ENCODE measurements at places on chromosomes 5 and 9.

DNA sequence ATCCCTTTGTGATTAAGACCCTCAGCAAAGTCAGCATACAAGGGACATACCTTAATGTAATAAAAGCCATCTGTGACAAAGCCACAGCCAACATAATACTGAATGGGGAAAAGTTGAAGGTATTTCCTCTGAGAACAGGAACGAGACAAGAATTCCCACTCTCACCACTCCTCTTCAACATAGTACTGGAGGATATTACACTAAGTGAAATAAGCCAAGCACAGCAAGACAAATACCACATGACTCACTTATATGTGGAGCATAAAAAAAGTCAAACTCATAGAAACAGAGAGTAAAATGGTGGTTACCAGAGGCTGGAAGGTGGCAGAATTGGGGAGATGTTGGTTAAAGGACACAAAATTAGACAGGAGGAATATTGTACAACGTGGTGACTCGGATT is 118.1 kb upstream of the NFIL3 start:
- no peak for DNase-seq

GRCh38 chr5:87410931-87411330 is 1.8 kb downstream of the CCNH start:
- DNase-seq = no peak

- DNase-seq = peak; percentile 54
Measured at GRCh38 chr9:136342181-136343120, 15.1 kb downstream of the GPSM1 start.

GRCh38 chr5:94969174-94969573 is 315.7 kb downstream of the MCTP1 start:
- DNase-seq = peak; percentile 53

DNA sequence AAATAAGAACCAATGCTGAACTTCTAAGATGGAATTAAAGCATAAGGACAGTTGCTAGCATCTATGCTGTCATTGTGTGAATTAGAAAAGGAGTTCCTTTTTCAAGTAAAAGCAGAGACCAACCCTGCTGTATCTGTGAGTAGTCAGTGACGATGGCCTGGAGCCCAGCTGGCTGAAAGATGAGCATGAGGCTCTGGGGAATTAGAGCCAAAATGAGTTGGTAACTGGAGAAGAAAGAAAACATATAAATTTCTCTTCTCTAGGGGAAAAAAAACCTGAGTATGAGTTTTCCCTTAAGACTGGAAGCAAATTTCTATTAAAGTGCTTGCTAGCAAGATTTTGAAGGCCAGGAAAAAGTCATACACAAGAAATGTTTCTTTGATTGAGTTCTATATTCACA is 1.6 kb upstream of the SPZ1 start:
- peak; percentile 2 for DNase-seq

DNA sequence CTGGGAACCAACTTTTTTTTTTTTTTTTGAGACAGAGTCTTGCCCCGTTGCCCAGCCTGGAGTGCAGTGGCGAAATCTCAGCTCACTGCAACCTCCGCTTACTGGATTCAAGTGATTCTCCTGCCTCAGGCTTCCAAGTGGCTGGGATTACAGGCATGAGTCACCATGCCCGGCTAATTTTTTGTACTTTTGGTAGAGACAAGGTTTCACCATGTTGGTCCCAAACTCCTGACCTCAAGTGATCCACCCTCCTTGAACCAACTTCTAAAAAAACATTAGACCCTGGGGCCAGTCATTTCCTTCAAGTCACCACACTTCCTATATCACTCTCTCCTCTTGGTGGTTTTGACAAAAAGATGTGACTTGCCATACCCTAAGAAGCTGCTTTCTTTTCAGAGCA is 10.9 kb upstream of the SHROOM1 start:
- no peak for DNase-seq

DNA sequence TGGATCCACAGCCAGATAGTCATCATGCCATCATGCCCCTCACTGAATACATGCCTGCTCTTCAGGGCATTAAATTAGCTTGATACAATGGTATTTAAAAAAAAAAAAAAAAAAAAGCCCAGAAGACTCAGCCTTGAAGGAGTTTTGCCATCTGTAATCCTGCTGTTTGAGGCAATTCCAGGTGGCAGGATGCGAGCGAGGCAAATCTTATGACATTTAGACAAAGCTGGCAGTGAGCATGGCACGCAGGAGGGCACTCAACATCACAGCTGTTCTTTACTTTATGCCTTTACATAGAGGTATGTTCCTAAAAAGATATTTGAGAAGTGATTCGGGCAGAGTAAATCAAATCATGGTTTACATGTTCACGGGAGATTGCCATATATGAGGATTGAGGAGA is 692.0 kb upstream of the DMAC1 start:
- DNase-seq = no peak

DNA sequence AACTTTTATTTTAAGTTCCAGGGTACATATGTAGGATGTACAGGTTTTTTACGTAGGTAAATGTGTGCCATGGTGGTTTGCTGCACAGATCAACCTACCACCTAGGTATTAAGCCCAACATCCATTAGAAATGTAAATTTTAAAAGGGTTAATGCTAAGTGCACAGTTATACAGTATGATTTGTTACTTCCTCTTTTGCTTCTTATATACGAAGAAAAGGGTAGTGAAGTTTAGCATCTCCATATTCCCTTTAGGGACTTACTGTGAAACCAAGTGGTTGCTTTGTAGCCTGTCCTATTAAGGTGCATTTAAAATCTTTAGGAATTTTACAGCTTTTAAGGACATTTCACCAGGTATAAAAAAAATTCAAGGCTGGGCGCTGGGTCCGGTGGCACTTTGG is 46.4 kb downstream of the RBM27 start:
- no peak for DNase-seq

GRCh38 chr5:68271124-68271523 is 55.6 kb downstream of the PIK3R1 start:
- no peak for DNase-seq

GRCh38 chr9:112556497-112557442 is 70.1 kb downstream of the KIAA1958 start:
- DNase-seq = no peak

DNA sequence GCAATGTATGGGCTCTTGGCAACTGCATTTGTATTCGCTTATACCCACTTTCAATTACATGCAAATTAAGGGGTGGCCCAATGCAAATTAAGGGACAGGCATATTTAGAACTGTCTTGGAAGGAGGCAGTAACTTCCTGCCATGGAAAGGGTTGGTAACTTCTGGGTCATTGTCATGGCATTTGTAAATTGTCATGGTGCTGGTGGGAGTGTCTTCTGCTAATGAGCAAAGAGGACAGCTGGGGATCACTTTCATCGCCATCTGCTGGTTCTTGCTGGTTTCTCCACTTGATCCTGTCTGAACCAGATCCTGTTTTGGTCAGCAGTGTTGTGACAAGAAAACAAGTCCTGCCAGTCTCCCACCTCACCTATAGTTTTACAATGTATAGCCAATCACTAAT is 23.3 kb upstream of the UGT3A2 start:
- peak; percentile 7 for DNase-seq

DNA sequence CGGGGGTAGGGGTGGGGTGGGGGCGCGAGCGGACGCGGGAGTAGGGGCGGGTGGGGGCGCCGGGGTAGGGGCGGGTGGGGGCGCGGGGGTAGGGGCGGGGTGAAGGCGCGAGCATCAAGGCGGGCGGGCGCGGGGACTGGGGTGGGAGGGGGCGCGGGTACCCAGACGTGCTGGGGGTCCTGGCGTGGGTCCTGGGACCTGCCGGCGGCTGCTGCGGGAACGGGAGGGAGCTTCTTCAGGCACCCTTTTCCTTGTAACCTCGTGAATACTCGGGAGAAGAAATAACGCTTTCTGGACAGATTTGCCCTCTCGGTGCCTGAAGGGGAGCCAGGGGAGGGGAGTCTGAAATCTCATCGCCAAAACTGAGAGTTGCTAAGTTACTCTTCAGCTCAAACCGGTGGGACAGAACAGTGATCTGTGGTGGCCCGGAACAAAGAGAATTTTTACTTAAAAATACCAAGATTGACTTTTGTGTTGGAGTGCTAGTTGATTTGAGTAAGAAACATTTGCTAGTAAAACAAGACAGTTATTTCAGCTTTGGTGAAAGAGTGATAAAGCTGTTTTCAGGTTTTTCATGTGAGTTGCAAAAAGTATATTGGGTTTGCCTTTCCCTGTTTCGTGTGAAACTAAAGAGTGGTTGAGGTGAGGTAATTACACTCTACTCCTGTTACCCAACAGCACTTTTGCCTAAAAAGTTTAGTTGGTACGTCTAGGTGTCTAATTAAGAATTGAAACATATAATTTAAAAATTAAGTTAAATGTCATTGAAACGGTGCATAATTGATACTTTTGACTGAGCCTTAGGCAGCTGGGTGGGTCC is 643 bp downstream of the PLEKHG4B start:
- peak; percentile 5 for DNase-seq

GRCh38 chr5:80631278-80632259 is 22.9 kb upstream of the MSH3 start:
- no peak for DNase-seq

- no peak for DNase-seq
Measured at GRCh38 chr5:71865665-71866320, 146.7 kb downstream of the CARTPT start.

- DNase-seq = peak; percentile 8
Measured at GRCh38 chr9:36637491-36638270, 65.0 kb downstream of the MELK start.

DNA sequence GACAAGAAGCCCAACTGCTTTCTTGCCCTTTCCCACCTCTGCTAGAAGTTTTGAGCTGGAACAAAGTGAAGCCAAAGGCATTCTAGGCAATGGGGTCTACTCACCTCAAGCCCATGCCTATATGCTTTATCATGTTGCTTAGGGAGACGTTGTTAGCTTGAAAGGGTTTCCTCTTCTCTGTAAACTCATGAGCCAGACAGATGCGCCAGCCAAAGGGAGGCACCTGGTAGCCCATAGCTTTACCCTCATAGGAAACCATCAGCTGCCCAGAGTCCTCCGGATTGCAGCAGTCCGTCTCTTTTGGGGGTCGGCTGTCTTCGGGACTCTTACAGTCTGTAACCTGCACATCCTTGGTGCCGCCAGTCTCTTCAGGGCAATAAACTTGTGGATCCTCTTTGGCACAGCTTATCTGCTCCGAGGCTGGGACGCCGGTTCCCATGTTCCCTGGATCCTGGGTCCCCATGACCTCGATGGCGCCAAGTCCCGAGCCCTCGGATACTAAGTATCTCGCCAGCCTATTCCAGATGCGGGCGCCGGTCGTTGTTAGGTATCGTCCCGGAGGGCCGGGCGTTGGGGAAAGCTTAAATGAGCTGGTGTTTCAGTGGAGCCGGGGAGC is 678 bp downstream of the GBA2 start:
- DNase-seq = no peak

DNA sequence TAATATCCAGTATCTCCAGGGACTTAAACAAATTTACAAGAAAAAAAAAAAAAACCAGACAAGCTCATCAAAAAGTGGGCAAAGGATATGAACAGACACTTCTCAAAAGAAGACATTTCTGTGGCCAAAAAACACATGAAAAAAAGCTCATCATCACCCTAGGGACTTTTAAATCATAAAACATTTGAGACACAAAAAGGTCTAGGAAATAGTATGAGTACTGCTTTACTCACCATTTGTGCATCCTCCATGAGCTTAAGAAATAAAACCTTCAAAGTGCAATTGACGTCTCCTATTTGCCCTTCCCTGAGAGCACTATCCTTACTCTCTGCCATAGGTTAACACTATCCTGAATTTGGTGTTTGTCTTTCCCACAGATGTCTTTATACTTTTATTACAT is 193.7 kb upstream of the NREP start:
- no peak for DNase-seq

DNA sequence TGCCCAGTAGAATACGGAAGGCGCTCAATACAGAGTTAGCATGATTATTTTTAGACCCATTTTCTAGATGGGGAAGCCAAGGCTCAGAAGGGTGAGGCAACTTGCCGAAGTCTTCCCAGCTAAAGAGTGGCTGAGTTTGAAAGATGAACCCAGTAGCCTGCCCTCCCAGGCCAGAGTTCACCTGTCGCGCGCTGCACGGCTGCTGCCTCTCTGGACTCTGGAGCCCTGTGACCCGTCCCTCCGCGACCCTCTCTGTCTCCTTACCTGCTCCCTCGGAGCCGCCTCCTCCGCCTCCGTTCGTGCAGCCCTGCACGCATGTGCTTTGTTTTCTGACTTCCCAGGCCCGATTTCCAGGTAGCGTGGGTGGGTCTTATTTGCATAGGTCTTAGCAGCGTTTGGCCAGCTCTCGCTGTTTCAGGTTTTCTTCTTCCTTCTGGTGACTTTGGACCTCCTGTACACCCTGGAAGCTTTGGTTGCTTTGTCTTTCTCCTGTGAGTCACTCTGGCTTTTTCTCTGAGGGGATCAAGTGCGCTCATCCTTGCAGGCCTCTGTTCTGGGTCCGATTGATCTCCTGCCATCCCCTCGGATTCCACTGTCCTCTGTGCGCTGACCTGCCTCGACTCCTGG is at the start of gene RNF183:
TSS of gene RNF183 (minus strand) at position 585 of the 627 bp plus-strand sequence. CDS start 5,192 bp downstream, outside the sequence.
- no peak for DNase-seq

GRCh38 chr5:65482736-65483545 is 1.2 kb upstream of the ADAMTS6 start:
- DNase-seq = peak; percentile 43

GRCh38 chr9:133403766-133404453 is 13.9 kb downstream of the REXO4 start:
- DNase-seq = peak; percentile 24

DNA sequence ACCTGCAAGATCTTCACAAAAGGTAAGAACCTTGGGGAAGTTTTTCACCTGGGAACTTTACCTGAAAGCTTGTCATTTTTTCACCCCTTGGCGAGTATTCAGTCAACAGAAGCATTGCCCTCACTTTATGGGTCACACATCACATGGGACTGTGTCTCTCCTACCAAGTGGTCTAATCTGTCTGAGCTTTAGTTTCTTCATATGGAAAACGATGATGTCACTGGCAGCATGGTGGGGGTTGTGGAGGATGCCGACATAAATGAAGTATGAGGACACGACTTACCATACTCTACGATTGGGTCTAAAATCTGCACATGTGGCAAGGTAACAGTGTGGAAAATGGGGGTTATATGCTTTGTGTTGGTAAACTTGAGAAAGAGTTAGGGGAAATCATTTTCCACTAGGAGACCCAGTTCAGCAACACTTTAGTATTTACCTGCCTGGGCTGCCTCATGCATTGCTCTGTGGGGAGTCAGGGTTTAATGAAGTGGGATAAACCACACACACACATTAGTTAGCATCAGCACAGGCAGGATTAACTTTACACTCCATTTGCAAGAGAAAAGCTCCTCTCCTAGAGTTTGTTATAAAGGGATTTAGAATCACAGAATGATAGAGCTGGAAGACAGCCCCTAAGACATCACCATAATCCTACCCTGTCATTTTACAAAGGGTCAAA is 19.8 kb upstream of the PAX5 start:
- no peak for DNase-seq

GRCh38 chr5:154260224-154260927 is 69.8 kb downstream of the GALNT10 start:
- DNase-seq = no peak

DNA sequence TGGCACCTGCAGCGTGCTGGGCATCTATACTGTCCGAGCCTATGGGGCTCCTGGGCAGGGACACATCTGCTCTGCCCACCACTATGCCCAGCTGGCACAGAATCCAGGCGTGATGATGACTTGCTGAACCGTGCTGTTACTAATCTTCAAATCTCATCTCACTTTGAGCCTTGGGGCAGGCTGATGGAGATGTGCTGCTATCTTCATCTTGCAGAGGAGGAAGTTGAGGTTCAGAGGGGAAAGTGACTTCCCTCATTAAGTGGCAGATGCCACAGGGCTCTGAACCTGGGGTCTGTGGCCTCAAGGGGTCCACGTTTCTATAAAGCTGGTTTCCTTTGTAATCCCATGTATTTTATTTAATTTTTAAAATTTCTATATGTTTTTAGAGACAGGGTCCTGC is 4.7 kb downstream of the SLC2A6 start:
- DNase-seq = no peak

- DNase-seq = no peak
Measured at GRCh38 chr9:28720746-28721145, 1147.5 kb upstream of the C9orf72 start.
